CD4-positive, alpha-beta T cell treated with Interferon gamma for 1 hour (primary cell): ENCODE measurements at places on chromosomes 1 and 21.
A peak's percentile ranks its signal among the peaks of the same experiment; 100 is the strongest.

- DNase-seq: no peak
These were observed 14.0 kb upstream of the MYSM1 start for GRCh38 chr1:58713841-58714240.

GRCh38 chr1:97396463-97396862 lies 524.4 kb downstream of the DPYD start:
- no peak for DNase-seq

DNA sequence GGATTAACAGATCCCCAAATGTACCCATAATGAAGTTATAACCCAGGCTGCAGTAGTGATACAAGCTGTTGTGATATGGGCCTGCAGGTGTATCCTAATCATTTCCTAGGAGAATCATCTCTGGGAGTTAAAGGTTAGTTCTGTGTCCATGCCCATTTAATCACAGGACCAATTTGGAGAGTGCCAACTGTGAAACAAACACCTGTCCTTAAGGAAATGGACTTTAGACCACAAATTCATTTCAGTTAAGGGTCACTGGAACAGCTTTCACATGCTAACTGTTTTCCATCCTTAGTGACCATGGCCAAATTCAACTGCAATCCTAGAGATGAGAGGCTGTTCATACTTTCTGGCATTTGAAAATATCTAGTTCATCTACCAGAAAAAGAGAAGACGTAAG lies 160.9 kb downstream of the GPATCH2 start:
- no peak for DNase-seq

GRCh38 chr1:61183471-61184039 lies 101.2 kb downstream of the NFIA start:
- no peak for DNase-seq

GRCh38 chr1:60504206-60504840 lies 430.8 kb upstream of the C1orf87 start:
- no peak for DNase-seq

DNA sequence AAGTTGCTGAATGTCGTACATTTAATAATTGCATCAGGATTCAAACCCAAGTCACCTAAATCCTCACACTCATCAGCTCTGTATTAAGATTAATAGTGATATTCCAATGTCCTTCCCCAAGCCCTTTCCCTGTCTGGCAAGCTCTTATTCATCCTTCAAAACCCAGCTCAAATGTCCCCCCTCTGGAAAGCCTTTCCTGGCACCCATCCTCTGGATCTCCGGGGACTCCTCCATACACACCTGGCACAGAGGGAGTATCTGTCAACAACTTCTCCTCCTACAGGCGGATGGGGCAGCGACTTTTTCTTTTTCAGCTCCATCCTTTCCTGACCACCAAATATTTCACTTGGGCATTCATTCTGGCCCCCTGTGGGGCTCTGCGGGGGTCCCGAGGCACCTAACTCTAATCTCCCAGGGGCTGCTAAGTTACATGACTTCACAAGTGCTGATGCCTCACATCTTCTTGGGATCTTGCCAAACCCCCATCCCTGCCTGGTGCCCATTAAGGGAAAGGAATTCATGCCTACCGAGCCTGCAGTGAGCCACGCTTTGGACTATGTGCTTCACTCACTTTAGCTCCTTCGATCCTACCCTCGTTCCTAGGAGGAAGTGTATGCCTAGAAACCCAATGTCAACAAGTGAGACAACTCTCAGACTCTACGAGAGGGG lies 15.2 kb downstream of the TINAGL1 start:
- no peak for DNase-seq

- no peak for DNase-seq
These were observed 45.9 kb downstream of the SYT14 start for GRCh38 chr1:209983953-209984352.

- no peak for DNase-seq
These were observed 71.7 kb downstream of the SNX7 start for GRCh38 chr1:98732985-98733781.

GRCh38 chr1:91651661-91652071 lies 151.0 kb downstream of the CDC7 start:
- no peak for DNase-seq

DNA sequence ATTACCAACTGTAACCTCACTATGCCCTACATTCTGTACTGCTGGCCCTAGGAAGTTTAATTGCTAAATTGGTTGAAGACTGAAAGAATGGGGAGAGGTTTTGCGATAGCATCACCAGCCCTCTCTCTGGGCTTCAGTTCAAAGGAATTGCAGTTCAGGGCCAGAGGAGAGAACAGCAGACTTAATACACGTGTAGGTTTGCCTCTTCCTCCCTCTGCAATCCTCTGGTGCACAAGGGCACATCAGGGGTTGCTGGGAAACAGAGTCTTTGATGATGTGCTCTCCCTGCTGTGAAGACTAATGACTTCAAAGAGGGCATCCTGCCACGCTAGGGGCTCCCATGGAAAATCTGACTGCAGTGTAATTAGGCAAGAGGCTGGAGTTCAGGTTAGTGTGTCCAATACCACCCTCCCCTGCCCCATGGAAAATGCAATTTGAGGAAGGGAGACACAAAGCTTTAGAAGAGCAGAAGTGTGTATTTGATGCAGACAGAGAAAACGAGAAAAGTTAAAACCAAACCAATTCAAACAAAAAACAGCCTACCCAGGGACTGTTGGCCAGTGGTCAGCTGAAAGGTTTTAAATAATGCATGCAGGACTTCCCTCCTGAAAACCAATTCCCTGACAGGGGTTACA lies 167.9 kb downstream of the ASTN1 start:
- DNase-seq: no peak

GRCh38 chr1:91556556-91556955 lies 55.9 kb downstream of the CDC7 start:
- DNase-seq: no peak

GRCh38 chr1:211928993-211929637 lies 98.6 kb upstream of the LPGAT1 start:
- peak; percentile 20 for DNase-seq

DNA sequence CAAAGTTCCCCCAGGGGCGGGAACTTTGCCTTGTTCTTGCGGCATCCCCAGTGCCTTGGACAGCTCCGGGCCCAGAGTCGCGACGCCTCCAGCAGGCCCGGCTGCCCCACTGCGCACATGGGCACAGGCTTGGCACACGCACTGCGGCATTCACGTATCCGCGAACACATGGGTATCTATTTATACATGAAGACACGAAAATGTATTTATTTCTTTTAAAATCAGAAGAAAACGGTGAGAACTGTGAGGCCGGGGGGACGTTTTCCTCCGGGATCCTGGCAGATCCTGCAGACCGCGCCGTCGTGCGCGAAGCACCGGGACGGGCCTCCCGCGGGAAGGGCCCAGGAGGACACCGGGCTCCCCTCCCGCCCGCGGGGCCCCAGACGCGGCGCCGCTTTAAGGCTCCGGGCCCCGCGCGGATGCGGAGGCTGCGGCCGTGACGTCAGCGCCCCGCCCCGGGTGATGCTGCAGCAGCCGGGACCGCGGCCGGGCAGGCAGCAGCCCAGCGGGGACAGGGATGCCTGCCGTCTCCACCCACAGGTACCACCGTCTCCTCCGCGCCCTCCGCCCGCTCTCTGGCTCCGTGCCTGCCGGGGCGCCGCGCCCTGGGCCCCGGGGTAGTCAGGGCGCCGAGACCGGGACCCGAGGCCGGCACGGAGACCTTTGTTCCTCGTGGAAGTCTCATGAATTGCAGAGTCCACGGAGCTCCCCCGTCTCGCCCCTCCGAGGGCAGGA lies at the start of gene SLC45A1:
Gene SLC45A1, plus strand, starts transcription at position 468 of the 735 bp plus-strand sequence. CDS start 6,216 bp downstream, outside the sequence.
- peak; percentile 75 for DNase-seq

- DNase-seq: no peak
These were observed 9.8 kb upstream of the COL6A1 start for GRCh38 chr21:45971616-45972352.

- DNase-seq: no peak
These were observed 754.6 kb downstream of the MRPL39 start for GRCh38 chr21:24852610-24853195.

- DNase-seq: no peak
These were observed 26.6 kb downstream of the DHRS3 start for GRCh38 chr1:12591267-12591938.

DNA sequence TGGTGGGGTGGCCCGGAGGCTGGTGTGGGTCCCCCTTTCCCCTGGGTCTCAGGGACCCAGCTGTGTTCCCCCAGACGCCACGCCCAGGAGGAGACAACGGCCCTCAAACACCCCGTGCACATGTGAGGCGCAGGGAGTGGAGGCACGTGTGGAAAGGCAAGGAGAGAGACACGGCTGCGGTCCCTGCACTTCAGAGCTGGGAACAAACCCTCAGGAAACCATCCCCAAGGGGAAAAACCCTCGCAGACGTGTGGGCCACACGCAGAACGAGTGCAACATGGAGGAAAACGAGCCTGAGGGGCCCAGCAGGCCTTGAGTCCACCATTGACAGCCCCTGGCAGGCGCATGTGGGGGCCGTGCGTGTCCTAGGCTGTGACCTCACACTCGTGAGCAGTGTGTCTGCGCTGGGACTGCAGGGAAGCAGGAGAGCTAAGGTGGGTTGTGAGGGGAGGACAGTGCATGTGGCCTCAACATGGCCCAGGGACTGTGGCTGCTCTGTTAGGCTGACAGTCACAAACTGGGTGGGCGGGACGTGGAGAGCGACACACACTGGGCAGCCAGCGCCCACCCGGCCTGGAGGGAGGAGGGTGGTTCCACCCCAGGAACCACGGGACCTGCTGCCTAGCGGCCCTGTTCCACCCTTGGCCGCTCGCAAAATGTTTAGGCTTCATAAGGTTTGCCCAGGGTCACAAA lies 20.0 kb downstream of the ITGB2 start:
- DNase-seq: no peak

GRCh38 chr1:78911956-78912880 lies 94.3 kb downstream of the ADGRL4 start:
- DNase-seq: no peak
